CD4-positive, alpha-beta T cell treated with Interleukin-17A for 4 hours (primary cell): ENCODE measurements at places on chromosomes 5 and 9.

DNA sequence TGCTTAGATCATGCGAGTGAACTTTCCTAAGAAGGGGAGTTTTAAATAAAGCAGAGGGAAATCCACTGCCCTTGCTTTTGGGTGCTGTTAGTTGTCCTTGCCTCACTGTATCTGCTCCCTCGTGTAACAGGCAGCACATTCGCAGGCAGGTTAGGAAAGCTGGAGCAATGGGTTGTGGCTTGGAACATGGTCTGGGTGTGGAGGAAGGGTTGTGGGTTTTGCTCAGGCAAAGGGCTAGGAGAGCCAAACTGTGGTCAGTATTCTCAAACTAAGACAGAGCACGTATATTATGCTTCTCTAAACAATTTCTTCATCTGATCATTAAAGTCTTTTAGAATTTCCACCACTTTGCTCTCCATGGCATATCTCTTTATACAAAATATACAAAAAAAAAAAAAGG lies 135.7 kb downstream of the FANCC start:
- no peak for DNase-seq

DNA sequence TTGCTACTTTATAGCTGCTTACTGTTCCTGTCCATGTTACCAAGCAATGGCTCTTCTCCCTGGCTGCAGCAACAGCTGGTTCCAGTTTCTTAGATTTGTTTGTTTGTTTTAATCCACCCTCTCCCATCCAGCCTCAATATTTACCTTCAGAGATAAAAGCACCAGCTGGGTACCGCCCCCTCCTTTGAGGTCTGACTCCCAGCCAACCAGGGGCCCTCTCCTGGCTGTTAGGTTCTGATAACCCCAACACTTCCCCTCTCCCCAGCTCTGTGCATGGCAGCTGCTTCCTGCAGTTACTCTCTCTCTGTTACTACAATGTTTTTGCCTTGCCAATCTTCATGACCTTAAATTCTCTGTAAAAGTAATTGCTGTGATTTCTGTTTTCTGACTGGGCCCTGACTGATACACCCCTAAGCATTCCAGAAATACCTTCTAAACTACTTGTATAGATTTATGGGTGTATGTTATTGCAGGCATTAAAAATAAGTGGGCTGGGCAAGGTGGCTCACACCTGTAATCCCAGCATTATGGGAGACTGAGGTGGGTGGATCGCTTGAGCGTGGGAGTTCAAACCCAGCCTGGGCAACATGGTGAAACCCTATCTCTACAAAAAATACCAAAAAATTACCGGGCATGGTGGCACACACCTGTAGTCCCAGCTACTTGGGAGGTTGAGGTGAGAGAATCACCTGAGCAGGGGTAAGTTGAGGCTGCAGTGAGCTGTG lies 2.6 kb upstream of the GCNT1 start:
- DNase-seq, result peak; percentile 61

- no peak for DNase-seq
These were observed 656.5 kb downstream of the TLE1 start for GRCh38 chr9:81032831-81033230.

DNA sequence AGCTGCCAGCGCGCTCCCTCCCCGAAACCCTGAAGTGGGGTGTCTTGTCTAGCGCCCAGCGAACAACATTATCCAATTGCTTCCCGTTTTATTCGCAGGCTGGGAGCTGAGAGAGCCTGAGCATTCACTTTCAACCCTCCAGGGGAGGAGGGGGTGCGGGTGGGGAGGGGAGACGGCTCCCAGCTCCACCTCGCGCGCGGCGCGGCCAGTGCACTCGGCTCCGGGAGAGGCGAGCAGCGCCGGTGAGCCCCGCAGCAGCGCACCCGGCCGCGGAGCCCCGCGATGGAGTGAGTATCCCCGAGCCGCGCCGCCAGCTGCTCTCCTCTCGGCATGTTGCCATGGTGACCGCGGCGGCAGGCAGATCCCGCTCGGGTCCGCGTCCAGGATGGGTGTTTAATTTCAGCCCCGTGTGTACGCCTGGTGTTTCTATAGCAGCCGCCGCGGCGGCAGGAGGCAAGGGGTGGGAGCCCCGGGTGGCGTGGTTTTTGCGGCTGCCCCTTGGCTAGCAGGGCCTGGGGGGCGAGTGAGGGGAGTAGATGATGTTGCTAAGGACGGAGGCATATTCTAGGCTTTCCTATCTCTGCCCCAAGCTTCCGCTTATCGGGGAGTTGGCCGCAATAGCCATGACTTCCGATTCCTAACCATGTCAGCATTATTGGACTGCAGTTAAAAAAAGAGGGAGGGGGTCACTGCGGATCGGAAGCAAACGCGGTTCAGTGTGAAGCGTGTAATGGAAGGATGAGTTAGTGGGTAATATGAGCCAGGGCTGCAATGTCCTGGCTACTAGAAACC lies 139.2 kb upstream of the PALM2AKAP2 start:
- DNase-seq, result no peak

GRCh38 chr9:87694236-87694755 lies 31.6 kb upstream of the CTSL start:
- no peak for DNase-seq

DNA sequence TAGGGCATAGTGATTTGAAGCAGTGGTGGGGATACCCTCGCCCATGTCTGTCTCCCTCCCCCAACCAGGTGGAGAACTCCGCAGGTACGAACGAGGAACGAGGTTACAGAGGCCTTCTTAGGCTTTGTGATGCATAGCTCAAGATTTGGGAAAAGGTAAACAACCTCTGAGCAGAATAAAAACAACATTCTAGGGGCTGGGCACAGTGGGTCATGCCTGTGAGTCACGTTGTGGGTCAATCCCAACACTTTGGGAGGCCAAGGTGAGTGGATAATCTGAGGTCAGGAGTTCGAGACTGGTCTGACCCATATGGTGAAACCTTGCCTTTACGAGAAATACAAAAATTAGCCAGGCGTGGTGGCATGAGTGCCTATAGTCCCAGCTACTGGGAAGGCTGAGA lies 3.6 kb upstream of the LCP2 start:
- DNase-seq, result no peak

DNA sequence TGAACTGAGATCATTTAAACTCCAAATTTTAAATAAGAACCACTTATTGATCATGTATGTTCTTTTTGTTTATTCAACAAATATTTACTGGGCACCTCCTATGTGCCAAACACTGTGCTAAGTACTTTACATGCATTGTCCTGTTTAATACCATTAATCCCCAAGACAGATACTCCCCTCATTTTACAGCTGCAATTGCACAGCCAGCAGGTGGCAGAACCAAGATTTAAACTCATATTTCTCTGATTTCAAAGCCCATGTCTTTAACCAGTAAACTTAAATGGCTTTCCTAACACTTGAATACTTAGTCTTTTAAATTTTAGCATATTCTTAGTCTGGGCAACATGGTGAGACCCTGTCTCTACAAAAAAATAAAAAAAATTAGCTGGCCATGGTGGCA lies 43.4 kb upstream of the KIAA1958 start:
- DNase-seq, result peak; percentile 36

GRCh38 chr5:123000731-123001130 lies 35.8 kb downstream of the PPIC start:
- DNase-seq, result no peak

GRCh38 chr5:150281987-150282386 lies 7.6 kb downstream of the CAMK2A start:
- no peak for DNase-seq

DNA sequence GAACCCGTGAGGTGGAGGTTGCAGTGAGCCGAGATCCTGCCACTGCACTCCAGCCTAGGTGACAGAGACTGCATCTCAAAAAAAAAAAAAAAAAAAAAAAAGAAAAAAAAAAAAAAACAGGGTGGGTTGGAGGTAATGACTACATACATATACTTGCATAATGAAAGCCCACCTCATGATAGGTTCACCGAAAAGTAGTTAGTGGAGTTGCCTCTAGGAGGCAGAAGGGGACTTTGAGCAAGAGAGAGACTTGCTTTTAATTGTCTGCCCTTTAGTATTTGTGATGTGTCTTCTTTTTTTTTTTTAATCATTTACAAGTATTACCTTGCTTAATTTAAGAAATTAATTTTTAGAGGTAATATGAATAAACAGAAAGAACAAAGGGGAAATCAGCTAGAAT lies 99.8 kb downstream of the PPARGC1B start:
- DNase-seq, result no peak

DNA sequence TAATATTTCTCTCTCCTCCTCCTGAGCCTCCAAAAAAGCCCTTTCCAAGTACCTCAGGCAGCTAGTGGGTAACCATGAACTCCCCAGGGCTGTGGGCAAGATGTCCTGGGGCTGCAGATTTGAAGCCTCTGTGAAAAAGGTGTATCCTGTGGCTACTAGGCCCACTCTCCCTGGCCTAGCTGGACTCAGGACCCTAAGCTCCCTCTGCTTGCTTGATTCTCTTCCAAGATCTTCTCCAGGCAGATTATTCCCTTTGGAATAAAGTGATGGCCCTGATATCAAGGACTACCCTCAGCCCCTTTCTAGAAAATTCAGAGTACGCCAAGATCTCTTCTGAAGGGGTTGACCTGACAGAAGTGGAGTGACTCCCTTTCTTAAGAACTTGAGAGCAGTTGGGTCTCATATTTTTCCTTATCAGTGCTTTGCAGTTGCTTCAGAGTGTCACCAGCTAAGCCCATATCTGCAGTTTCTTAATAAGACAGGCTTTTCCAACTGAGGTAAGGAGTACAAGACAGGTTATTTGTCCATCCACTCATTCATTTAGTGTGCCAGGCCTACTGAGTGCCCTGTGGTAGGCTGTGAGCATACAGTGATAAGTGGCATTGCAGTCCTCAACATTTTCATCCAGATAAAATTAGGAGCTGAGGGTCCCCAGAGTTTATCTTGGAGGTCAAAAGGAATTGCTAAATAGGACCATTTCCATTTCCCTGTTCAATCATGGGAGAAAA lies 42.5 kb downstream of the CYSTM1 start:
- DNase-seq, result no peak

DNA sequence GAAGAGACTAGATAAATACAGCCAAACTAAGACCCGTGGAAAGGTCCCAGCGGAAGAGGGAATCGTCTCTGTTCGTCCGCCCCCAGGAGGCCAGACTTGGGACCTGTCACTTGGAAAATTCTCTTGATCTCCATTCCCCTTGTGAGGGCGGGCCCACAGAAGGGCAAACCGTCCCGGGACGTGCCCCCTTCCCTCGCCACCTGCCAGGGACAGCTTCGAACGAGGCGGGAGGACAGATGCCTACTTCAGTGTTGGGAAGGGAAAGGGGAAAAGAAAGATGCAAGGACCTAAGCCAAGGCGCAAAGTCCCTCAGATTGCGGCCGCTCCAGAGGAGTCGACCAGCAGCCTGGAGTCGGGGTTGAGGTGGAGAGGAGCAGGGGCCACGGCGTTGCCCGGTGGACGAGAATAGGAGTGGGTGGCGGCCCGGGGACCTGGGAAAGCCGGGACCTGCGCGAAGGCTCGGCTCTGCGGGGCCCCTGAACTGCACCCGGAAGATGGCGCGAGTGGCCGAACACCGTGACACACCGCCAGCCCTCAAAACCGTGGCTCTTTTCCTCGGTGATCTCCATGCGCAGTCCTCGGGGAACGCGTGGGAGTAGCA lies 4.4 kb upstream of the EBF1 start:
- no peak for DNase-seq

GRCh38 chr9:32580631-32581300 lies 7.8 kb upstream of the NDUFB6 start:
- no peak for DNase-seq

- no peak for DNase-seq
These were observed 1236.6 kb downstream of the MAT2B start for GRCh38 chr5:164742025-164742424.

- no peak for DNase-seq
These were observed 78.9 kb downstream of the ASTN2 start for GRCh38 chr9:117335837-117336433.

- DNase-seq, result no peak
These were observed 27.0 kb downstream of the SUB1 start for GRCh38 chr5:32612134-32612888.

DNA sequence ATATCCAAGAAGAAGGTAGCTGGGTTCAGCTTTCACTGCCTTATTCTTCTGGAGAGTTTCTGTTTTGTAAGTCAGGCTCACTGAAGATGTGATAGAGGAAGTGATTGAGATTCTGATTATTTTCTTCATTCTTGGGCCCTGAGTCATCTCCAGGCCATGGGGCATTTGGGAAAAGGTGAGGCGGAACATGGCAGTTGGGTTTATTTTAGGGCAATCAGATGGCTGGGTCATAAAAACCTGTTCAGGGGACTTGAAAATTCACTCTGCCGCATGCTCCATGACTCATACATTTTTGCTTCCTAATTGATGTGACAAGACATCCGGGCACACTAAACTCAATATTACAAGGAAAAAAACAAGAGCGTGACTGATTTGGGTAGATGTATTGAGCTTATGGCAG lies 265.7 kb upstream of the KLF4 start:
- DNase-seq, result no peak

DNA sequence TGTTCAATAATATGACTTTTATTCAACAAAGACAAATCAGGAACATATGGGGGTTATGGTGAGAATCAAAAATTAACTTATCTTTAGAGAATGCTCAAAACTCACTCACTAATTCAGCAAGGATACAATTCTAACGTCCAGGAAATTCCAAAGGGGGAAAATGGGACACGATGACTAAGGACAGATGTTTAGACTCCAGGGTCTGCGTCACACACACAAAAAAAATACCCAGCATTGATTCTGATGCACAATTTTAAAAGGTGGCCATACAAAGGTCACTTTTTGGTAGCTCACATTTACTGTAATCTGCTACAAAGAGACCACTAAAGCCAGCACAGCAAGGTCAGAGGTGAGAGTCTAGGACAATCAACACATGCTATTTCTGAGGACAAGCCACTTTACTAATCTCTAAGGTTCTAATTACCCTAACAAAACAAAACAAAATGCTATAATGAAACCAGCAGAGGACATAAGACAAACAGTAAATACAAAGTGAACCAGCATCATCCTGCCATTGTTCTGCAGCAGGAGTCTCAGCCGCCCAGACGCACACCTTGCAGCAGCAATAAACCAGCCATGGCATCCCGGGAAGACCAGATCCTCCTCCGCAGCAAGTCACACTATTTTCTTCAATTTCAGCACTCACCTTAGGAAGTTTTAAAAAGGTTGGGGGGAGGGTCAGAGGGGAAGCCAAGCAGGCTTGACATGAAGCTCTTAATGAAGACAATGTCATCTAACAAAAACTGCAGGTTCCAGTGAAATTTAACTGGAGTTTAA lies 57.8 kb downstream of the TTC39B start:
- no peak for DNase-seq

DNA sequence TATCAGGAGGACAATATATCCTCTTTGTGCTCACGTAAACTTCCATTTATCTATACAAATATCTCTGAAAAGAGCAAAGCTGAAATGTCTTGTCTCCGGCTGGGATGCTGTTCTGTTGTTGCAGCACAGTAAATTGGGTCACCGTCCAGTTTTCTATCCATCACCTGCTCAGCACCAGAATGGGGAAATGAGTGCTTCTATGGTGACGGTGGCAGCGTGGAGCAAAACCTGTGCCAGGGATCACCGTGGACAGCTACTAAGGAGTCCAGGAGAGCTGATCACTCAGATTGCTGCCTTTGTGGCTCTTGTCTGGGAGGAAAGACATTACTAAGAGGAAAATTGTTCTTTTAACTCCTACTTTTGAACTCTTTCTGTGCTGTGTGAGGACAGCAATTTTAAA lies 531.6 kb downstream of the PSAT1 start:
- no peak for DNase-seq
